ENCODE measurements at places on chromosomes 11 and 22.

GRCh38 chr11:65334696-65335295 lies 1.1 kb downstream of the DPF2 start:
- DNase-seq: no peak

- DNase-seq: no peak
Observed at GRCh38 chr22:32836280-32837123, 35.0 kb downstream of the TIMP3 start.

DNA sequence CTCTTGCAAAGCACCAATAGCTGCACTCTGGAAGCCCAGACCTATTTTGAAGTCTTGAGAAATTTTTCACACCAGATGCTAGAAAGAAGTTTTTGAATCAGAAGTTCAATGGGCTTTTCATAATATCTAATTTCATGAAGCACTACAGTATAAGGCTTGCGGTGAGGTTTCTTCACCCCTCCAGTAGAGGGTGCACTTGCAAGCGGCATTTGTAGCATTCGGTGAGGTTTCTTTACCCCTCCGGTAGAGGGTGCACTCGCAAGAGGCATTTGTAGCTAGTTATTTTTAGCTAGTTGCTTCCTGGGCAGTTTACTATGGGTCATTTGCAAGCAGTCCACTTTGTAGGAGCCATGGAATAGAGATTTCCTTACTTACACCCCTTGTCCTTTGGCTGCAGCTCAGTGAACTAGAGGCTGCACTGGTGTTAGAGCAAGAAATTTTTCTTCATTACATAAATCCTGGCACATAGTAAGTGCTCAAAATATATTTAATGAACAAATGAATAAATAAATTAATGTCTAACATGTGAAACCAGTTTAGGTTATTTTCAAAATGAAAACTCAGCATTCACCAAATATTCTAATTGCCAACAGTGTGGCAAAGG lies 7.8 kb upstream of the NOX4 start:
- DNase-seq: no peak

- DNase-seq: no peak
Observed at GRCh38 chr11:7672960-7673723, at the start of gene CYB5R2. CYB5R2 (minus strand) TSS chr11:7673500; CDS start chr11:7672825, 675 bp downstream.

DNA sequence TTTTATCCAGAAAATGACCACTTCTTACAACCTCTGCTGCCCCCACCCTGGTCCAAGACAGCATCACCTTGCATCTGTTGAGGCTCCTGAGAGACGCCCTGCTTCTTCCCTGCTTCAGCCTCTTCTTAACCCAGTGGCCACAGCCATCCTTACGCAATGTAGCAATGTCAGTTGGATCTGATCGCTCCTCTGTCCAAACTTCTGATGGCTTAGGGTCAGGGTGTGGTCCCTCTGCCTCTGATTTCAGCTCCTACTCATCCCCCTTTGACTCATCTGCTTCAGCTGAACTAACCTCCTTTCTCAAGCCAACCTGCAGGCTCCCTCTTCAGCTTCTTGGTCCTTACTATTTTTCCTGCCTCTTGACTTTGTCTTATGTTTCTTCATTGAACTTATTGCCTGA lies 280.8 kb downstream of the KIRREL3 start:
- DNase-seq: no peak

DNA sequence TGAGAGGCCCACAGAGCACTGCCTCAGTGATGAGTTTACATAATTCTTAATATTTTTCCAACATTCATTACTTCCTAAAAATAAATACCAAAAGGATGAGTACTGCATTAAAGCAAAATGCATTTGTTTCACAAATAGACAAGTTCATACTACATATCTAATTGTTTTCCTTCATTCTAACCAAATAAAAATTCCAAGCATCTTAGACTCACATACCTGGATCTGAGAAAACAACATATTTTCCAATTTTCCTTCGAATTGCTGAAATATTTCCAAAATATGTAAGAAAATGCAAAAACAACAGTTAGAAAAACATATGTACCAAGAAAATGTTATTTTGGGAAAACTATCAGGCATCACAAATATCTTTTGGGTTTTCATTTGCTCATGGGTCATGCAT lies 127.9 kb upstream of the CEP126 start:
- no peak for DNase-seq

- DNase-seq: no peak
Observed at GRCh38 chr22:30362651-30363281, 6.0 kb downstream of the CCDC157 start.

DNA sequence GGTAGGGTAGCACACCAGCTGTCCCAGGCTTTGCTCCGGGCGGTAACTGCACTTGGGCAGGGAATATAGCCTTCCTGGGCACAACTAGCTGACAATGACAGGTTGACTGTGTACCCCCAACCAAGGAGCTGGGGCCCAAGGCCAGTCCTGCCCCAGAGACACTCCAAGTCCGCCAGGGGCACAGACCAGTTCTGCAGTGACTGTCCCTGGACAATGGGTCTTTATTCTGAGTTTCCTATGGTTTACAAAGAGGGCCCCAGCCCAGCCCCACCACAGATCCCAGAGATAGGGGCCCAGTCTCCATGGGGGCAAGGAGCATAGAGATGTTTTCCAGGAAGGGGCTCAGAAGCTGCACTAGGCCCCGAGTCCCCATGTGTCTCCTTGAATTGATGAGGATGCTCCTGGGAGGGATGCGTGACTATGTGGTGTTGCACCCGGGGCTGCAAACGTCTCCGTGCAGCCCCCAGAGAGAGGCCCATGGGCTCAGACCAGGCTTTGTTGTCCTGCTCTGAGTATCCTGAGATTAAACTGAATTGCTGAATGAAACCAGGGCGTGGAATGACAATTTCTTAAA lies 48.4 kb downstream of the CD6 start:
- no peak for DNase-seq

- no peak for DNase-seq
Observed at GRCh38 chr11:40227730-40228129, 1231.7 kb downstream of the LRRC4C start.

DNA sequence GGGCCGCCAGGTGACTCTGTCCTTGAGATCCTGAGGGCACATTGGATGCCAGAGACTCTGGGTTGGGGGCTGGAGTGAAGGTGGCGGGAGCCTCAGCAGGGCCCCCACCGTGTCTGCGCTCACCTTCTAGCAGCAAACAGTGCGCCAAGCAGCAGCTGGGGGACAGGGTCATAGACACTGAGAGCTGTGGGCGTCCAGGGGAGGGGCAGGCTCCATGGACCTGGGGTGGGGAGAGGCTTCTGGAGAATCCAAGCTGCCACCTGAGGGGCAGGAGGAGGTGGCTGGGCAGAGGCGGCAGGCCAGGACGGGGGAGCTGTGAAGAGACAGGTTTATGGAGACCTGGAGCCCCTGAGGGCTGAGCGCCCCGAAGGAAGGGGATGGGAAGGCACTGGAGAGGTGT lies 8.0 kb downstream of the PHRF1 start:
- no peak for DNase-seq

DNA sequence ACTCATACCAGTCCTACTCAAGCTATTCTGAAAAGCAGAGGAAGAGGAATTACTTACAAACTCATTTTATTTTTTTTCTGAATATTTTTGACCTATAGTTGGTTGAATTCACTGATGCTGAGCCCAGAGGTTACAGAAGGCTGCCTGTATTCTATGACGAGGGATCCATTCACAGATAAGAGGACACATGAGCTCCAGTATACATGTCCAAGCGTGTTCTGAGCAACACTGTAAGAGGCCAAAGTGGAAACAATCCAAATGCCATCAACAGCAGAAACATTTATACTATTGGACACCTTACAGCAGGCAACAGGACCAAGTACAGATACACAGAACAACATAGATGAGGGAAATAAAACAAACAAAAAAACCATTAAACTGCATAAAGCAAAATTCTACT lies 10.3 kb downstream of the KDM4E start:
- no peak for DNase-seq

DNA sequence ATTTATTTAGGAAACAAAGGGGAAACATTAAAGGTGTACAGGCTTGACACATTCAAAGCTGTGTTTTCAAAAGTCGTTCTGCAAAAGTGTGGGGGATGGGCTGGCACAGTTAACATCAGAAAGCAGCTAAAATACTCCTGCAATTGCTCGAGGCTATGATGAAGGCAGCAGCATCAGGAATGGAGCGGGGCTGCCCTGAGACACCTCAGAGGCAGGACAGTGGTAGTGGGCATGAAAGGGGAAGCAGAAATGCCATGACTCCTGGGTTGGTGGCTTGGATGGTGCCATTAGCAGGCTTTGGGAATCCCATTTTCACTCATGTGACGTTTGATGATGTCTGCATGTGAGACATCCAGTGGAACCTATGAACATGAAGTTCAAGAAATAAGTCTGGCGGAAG lies 646 bp downstream of the NCAPD3 start:
- DNase-seq: no peak

DNA sequence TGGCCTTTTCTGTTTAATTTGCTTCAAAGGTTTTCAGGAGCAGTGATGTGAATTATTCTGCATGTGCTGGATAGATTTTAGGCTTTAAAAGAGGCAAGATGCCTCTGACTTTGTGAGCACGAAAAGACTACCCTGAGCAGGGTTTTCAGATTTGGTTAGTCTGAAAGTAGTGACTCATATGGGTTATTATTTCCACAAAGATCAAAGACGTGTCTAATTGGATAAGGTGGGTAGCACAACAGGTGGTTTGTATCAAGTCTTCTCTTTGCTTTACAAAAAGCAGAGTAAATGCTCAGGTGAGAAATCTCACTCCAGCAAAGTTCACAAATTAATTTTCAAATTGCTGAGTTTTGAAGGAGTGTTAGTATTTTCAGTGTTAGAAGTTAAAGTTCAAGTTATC lies 37.6 kb upstream of the DBX1 start:
- DNase-seq: no peak

DNA sequence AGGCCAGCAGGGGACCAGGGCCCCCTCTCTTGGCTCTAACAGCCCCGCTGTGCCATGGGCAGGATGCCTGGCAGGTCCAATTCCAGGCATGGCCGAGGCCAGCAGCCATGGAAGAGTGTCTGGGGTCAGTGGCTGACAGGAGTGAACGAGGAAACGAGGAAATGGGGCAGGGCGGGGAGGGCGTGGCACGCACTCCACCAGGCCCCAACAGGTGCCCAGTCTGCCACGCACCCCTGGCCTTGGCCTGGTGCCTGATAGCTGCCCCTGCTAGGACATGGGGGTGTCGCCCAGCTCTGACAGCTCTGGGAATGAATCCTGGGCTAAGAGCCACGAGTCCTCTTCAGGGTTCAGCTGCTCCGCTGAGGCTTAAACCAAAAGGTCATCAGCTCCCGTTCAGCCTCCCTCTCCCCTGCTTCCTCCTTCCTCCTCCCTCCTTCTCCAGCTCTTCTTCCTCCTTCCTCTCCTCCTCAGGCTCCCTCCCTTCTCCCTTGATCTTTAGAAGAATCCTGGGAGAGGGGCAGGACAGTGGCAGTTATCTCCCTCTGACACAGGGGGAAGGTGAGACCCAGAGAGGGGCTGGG lies 11.5 kb upstream of the TBC1D22A start:
- no peak for DNase-seq

DNA sequence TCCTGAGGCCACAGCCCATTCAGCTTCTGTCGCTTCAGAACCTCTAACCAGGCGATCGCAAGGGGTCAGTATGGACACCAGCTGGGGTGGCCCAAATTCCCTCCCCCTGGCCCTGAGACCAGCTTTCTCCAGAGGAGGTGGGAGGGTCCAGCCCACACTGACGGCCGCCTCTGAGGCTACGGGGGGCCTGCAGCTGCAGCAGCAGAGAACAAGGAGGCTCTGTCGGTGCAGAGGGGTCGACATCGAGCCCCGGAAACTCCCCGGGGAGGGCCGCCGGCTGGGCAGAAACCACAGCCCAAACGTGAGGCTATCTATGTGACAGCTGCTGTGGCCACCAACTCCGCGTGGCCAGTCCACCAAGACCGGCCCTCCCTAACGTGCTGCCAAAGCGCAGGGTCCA lies 40.8 kb downstream of the ELFN2 start:
- no peak for DNase-seq

DNA sequence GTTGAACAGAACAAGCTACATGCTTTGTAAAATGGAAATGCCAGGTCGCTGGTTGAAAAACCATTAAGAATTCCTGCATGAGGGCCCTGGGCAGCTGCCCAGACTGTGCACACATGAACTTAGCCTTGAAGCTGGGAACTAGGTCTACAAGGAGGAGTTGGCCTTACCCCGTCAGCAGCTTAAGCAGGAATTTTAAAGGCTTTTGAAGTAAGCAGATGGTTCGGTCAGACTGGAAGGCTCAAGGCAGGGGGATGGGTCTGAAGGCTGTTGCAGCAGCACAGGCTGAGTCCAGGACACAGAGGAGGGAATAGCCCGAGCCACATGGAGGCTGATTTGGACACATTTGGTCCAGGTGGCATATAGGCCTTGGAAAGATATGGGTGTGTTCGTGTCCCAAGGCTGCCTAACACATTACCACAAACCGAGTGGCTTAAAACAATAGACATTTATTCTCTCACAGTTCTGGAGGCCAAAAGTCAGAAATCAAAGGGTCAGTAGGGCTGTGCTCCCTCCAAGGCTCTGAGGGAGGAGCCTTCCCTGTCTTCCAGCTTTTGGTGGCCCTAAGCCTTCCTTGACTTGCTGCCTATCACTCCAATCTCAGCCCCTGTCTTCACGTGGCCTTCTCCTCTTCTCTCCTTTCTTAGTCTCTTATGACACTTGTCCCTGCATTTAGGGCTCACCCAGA lies 11.6 kb downstream of the LIF start:
- no peak for DNase-seq

- DNase-seq: no peak
Observed at GRCh38 chr22:17905445-17905844, 118.9 kb downstream of the MICAL3 start.

DNA sequence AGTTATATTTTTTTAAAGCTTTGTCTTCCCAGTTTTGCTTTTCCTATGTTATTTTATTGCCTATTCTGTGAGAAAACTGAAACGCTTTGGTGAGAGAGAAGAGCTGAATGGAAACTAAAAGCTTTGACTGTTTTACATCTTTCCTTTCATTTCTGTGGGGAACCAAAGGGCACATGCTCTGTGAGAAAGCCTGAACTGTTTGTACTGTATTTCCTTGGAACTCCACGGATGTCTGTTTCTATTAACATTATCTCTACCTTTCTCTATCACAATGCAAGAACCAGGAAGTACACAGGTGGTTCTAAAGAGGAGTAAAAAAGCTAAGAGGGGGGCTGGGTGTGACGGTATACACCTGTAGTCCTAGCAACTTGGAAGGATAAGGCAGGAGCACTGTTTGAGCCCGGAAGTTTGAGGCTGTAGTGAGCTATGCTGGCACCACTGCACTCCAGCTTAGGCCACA lies 43.8 kb downstream of the CELF1 start:
- no peak for DNase-seq

DNA sequence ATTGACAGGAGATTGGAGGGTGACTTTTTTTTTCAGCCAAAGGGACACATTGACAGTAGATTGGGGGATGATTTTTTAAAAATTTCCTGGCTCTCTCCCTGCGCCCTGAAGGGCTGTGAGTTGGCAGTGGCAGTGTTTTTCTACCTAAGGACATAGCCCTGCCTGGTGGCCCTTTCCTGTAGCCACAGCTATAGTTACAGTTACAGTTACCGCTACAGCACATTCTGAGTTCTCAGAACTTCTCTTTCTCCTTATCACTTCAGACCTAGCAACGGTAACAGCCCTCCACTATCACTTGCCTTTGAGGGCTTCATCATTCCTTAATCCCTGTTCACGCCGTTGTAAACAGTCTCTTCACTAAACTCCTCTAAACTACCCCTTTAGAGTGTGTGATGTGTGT lies 684 bp downstream of the MRGPRX2 start:
- DNase-seq: no peak
